SHP77 (cell line): ENCODE measurements at places on chromosomes 2 and 18.

GRCh38 chr2:176082824-176083751 is 674 bp downstream of the EVX2 start:
- DNase-seq = no peak

DNA sequence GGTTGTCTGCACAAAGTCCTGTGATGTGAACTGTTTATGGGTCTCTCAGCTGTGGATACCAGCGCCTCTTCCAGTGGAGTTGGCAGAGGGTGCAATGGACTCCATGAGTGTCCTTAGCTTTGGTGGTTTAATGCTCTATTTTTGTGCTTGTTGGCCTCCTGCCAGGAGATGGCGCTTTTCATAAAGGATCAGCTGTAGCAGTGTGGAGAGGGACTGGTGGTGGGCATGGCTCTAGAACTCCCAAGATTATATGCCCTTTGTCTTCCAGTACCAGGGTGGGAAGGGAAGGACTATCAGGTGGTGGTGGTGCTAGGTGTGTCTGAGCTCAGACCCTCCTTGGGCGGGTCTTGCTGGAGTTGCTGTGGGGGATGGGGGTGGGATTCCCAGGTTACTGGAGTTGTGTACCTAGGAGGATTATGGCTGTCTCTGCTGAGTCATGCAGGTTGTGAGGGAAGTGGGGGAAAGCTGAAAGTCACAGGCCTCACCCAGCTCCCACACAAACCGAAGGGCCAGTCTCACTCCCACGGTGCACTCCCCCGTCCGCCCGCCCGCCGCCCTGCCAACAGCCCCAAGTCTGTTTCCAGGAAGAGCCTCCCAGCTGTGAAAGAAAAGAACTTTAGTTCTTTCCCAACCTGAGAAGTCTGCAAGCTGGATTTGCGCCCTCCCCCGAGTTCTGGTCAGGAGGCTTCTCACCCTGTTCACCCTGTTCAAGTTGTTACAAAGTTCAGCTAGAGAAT is 108.1 kb downstream of the MARCO start:
- DNase-seq = peak; percentile 12

DNA sequence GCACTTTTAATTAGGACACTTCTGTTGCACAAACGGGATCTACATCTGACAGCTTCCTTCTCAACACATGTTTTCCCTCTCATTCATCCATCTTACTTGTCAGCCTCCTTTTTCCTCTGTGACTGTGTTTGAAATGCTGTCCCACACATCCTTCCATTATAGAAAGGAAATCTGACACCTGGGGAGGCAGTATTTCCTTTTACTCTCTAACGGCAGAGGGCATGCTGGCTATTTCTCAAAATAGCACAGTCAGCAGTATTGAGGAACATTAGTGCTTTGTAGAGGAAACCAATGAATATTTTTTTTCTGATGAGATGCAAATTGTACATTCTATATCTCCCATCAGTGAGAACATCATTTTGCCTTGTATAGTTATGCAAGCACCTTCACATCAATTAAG is 668.7 kb downstream of the SLC4A3 start:
- DNase-seq = no peak

GRCh38 chr18:45621061-45621511 is 5.8 kb downstream of the SLC14A2 start:
- DNase-seq = peak; percentile 11

DNA sequence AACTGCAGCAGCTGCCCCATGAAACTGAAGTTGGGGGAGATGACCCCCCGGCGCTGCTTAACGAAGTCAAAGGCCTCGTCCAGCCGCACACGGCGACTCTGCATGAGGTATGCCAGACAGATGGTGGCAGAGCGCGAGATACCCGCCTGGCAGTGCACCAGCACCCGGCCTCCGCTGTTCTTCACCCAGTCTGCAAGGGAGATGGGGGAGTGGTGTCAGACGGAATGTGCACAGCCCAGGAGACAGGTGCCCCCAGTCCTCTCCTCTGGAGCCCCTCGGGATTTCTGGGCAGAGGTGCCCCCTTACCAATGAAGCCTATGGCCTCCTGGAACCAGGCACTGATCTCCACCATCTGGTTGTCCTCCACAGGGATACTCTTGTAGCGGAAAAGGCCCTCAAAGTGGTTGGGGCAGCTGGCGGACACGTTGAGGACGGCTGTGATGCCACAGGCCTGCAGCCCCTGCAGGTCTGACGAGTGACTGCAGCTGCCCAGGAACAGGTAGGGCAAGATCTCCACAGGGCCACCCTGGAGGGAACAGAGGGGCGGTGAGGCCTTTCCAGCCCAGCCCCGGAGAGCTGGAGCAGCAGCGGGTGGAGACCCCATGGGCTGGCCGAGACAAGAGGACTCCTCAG is 1.3 kb downstream of the DUSP2 start:
- DNase-seq = peak; percentile 22

GRCh38 chr18:9596226-9596625 is 18.1 kb downstream of the PPP4R1 start:
- no peak for DNase-seq

DNA sequence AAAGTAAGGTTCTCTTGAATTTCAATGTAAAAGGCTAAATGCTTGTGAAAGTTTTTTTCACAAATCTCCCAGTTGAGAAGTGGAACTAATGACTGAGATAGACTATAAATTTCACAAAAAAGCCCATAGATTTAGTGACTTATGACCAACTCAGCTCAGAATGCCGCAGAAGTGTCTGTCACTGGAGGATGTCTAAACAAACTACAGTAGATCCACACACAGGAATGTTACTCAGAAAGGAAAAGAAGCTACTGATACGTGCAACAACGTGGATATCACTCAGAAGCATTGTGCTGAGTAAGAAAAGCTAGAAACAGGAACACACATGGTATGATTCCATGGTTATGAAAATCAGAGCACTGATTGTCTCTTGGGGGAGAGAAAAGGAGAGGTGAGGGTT is 151.9 kb downstream of the DOCK10 start:
- DNase-seq = no peak

GRCh38 chr2:148058641-148059040 is 37.8 kb downstream of the MBD5 start:
- DNase-seq = no peak

DNA sequence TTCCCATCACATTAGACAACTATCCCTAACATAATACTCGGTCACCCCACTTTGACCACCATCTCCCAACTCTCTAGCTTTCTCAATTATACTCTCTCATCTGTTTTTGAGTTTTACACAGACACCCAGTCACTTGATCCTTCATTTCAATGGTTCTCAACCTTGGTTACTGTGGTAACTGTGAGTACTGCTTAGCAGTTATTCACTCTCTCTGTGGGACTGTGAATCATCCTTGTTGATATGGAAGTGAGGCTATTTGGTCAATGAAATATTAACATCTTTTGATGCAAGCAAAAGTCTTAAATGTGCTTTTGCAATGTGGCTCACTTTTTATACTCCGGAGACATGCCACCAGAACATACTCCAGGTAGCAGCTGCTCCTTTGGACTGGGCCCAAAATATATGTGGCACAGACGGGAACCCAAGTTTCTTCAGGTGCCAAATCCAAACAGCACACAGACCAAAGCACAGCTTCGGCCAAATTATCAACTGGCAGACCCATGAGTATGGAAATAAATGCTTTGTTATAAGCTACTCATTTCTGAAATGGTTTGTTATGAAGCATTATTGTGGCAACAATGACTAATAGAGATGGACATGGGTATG is 75.0 kb upstream of the SLC25A52 start:
- DNase-seq = no peak

DNA sequence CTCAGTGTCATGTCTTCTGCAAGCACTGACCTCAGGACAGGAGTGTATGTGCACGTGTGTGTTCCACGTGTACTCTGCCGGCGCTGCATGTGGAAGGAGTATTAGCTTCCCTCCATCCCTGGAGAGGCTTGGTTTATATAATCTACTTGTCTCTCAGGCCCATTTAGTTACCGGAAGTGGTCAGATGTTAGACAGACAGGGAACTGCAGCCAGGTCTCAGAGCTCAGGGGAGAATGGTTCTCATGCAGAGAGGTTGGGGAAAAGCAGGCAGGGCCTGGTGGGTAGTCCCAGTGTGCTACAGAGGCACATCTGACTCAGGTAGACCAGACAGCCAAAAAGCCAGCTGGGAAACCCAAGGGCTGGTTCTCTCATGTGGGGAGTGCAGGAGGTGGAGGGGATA is 167.9 kb downstream of the CTIF start:
- DNase-seq = no peak

GRCh38 chr2:82993609-82994008 is 1465.5 kb downstream of the SUCLG1 start:
- no peak for DNase-seq

- no peak for DNase-seq
Measured at GRCh38 chr2:167144179-167144898, 256.1 kb downstream of the XIRP2 start.

- DNase-seq = no peak
Measured at GRCh38 chr2:71614976-71615766, 161.8 kb downstream of the DYSF start.

GRCh38 chr18:6719910-6720683 is 9.4 kb upstream of the ARHGAP28 start:
- no peak for DNase-seq

DNA sequence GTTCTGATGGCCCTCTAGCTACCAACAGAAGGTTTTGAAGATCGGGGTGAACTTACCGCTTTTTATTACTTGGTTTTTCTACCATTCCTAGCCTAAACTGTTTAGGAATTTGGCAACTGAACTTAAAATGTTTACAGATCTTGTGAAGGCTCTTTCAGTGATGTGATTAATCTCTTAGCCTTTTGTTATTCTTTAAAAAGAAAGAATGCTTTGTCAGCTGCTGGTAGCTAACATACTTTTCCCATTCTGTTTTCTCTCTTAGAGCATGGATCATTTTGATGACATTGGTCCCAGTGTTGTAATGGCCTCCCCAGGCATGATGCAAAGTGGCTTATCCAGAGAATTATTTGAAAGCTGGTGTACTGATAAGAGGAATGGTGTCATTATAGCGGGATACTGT is 18.1 kb downstream of the CPSF3 start:
- no peak for DNase-seq

DNA sequence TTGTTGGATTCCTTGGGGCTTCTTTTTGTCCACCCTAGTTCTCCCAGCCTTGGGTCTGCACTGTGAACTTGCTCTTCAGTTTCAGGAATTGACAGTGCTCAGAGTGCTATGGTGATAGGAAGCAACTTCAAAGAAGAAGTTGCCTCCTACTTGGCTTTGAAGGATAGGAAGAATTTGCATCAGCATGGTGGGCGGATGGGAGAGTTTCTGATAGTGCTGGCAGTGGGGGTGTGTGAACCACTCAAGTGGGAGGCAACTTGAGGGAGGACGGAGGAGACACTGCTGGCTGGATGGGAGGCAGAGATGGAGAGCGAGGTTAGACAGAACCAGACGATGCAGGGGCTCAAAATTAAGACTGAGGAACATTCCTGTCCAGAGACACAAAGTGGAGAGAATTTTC is 164.4 kb upstream of the SKOR2 start:
- DNase-seq = no peak

GRCh38 chr2:128457006-128457604 is 138.4 kb upstream of the HS6ST1 start:
- no peak for DNase-seq

DNA sequence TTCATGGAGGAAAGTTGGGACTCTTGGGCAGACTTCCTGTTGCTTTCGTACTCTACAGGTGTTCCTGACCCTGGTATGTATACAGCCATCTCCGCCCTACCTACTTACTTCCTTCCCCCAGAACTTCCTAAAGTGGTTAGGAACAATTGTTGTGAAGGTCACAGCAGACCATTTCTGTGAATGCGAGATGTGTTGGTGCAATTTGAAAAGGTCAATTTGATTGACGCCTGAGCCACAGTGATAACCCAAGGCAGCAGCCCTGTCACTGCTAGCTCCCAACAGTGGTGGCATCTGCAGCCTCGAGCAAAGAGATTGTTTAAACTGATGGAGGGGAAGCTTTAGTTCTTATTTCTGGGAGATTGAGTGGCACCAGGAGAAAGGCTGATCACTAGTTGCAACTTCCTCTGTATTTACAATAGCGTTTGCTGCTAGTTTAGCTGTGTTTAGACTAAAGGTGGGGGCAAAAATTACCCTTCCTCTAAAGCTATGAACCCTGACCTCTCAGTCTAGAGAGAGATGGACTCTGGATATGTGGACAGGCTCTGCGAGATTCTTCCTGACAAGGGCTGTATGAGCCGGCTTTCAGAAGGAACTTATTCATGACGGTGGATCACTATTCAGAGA is 78.3 kb upstream of the MAP4K3 start:
- no peak for DNase-seq

DNA sequence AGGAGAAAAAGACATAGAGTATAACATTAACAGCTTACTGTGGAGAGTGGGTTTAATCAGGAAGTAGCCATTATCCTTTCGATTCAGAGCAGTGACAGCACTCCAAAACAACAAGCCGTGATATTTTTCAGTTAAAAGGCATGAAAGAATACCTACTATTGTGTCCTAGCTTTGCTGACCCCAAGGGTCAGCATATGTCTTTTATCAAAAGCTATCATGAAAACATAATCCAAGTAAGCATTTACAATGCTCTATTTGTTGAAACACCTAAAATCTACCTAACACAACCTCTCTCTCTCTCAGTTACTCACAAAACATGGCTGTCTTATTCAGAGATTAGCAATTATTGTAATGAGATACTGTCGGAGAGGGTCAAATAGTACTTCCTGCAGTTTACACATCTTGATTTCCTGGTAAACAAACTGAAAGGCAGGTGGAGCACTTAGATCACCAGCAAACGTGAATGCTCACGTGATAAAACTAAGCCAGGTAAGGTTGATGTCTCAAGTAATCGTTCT is 100.0 kb downstream of the BAZ2B start:
- peak; percentile 58 for DNase-seq

- peak; percentile 54 for DNase-seq
Measured at GRCh38 chr18:48948112-48949049, 2.4 kb downstream of the SMAD7 start.

GRCh38 chr2:221285148-221285547 is 287.0 kb downstream of the EPHA4 start:
- no peak for DNase-seq

GRCh38 chr2:151882786-151883445 is 54.7 kb upstream of the ARL5A start:
- no peak for DNase-seq

GRCh38 chr2:232419245-232420072 is 12.8 kb downstream of the ALPG start:
- DNase-seq = no peak

GRCh38 chr2:60547841-60548240 is 5.6 kb downstream of the BCL11A start:
- no peak for DNase-seq

- DNase-seq = no peak
Measured at GRCh38 chr2:31075431-31075830, 62.8 kb downstream of the GALNT14 start.

- DNase-seq = no peak
Measured at GRCh38 chr2:200428961-200429665, 80.8 kb downstream of the KCTD18 start.

- DNase-seq = no peak
Measured at GRCh38 chr2:218607436-218608115, at the start of gene PLCD4. TSS of gene PLCD4 (plus strand) at chr2:218607899. CDS start at chr2:218615740, 7,841 bp downstream.

GRCh38 chr2:22673529-22673928 is 711.5 kb upstream of the KLHL29 start:
- no peak for DNase-seq
